ENCODE measurements at places on chromosomes 7 and 10.

- no peak for DNase-seq
Observed at GRCh38 chr10:54010337-54010933, 790.6 kb downstream of the PCDH15 start.

DNA sequence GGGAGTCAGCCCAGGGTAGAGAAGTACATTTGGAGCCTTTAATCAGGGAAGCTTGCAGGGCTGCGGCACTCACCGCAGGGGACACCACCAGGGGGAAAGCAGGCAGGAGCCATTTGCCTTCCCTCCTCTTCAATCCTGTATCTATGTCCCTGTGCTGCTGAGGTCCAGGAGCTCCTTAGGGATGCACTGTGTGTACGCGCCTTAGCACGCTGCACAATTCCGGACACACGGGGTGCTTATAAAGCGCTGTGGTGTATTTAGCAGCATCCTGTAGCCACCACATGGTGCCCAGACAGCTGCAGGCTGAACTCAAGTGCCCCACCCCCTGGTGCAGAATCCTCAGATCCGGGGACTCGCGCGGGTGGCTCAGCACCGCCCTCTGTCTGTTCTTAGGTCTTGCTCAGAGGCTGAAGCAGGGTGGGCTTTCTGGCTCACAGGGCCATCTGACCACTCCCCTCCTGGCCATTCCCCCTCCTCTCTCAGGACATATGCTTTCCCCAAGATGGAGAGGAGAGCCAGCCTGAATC, 421.4 kb downstream of the SDK1 start:
- DNase-seq = peak; percentile 54

DNA sequence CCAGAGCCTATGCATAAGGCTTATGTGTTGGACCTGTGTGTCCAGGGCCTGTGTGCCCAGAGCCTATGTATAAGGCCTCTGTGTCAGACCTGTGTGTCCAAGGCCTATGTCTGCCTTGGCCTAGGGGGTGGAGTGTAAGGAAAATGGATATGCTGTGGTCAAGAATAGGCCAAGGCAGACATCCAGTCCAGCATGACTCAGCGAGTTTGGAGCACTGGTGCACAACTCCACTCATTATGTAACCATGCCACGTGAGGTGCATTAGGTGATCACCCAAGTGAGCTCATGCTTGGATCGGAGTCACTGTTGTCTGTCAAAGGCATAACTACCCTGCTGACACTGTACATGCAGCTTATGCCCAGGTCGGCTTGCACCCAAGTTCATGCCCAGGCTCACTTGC, 238.9 kb downstream of the CACNA2D1 start:
- DNase-seq = peak; percentile 15

DNA sequence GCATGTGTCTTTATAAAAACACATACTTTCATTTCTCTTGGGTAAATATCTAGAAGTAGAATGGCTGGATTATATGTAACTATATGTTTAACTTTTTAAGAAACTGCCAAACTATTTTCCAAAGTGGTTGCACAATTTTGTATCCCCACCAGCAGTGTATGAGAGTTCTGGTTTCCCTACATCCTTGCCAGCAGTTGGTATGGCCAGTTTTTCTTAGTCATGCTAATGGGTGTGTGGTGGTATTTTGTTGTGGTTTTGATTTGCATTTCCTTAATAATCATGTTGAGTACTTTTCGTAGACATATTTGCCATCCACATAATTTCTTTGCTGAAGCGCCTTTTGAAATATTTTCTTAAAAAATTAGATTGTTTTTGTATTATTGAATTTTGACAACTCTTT, 60.3 kb downstream of the NEUROG3 start:
- DNase-seq = peak; percentile 13

GRCh38 chr7:97024209-97025129, at the start of gene DLX5:
Gene DLX5 (minus strand): TSS chr7:97024831. CDS start chr7:97024623, 208 bp downstream.
- no peak for DNase-seq

DNA sequence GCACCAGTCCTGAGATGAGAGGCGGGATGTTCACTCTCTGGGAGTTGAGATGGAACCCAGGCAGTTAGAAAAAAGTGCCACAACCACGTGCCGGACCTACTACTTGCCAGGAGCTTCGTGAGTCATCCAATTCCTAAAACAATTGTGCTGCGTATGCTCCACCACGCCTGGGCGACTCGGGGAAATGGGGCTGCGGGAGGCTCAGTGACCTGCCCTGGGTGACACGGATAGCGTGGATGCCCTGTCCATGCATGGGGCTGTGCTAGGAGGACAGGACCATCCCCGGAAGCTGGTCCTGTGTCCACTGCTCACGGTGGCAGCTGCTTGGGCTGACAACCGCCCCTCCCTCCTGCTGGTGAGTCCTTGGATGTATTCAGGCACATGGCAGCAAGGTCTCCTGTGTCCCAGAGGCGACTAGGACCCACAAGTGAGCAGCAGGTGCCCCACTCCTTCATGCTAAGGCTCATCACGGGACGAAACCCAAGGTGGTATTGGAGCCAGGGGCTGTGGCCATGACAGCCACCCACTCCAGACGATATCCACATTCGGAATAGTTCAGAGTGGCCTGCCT, 90.4 kb downstream of the BMS1 start:
- no peak for DNase-seq

DNA sequence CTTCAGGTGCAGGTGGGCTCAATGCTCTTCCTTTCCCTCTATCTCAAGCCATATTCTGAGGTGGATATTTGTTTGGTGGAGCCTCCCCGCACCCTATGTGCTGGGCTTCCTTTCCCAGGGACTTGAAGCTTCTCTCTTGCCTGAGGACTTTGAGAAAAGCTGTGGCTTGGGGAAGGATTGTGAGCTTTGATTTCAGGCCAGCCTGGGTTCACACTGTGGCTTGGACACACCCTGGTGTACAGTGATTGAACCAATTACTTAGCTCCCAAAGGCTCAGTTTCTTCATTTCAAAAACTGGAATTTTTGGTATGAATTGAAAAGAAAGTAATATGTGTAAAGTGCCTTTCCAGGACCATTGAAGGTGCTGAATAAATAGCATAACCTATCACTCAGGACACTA, 224.5 kb upstream of the GLI3 start:
- DNase-seq = no peak

- peak; percentile 50 for DNase-seq
Observed at GRCh38 chr10:77593771-77594470, 43.7 kb downstream of the KCNMA1 start.

- no peak for DNase-seq
Observed at GRCh38 chr7:149196705-149197171, 1.4 kb downstream of the ZNF282 start.
